ENCODE measurements at places on chromosomes 3 and 15. TPM values are rescaled to one million over a fixed set of nuclear protein-coding genes. Genes with fewer than 3 reads are reported as not detected.

DNA sequence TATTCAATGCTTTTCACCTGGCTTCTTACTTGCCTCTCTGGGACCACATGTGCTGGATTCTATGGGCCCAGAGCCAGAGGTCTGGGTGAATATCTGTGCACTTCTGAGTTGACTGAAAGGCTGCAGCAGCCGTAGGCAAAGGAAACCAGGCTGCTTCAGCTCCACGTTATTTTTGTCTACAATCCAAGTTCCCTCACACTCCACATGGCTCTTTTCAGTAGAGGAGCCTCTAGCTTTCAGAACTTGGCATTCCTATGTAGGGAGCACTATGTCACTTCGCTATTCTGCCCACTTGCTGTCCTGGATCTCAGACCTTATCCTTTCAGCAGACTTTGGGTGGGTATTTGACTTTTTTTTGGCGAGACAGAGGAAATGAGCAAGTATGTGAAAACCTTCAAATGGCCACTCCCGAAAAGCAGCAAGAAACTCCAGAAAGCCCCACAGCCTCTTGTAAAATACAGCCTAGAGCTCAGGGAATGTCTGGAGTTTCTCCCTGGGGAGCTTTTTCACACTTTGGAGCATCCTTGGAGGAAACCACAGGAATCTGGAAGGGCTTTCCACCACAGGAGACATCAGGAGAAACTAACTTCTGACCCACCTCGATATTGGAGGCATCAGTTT is 80.9 kb downstream of the DUT start:
- no peak for DNase-seq

Gene SAMMSON
- 25.6 TPM for total RNA-seq

Gene ROBO2
- total RNA-seq: 1.3 TPM

DNA sequence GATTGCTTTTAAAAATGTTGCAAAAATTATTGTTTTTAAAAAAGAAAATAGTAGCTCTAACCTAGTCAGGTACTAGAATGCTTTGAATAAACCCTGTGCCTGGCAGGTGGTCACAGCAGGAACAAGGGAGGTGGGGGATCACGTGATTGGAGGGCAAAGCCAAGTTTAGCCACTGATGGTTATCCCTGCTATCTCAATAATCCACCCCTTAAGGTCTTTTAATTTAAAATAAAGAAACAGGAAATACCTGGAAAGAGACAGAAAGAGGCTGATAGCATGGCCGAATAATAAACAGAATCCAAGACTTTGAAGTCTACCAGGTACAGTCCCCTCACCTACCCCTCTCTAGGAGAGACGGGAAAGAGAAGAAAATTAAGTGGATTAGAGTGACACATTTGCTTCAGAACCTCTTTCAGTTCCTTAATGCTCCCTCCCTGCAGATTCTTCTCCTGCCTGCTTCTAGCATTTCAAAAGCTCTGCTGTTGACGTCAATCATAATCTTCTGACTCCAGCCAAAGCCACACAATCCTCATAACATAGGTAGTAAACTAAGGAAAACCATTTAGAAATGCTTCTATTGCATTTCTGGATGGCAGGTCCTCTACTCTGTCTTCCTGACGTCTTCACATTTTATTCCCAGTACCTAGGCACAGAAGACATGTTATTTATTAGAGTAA is 303.4 kb upstream of the MME start:
- DNase-seq: no peak

Gene SFMBT1
- 8.8 TPM for total RNA-seq

Gene CLDN16
- total RNA-seq: not detected

GRCh38 chr15:90142216-90143165 is 40.2 kb upstream of the IDH2 start:
- DNase-seq: no peak

- DNase-seq: no peak
These were observed 73.3 kb downstream of the SYNPR start for GRCh38 chr3:63351159-63352007.

DNA sequence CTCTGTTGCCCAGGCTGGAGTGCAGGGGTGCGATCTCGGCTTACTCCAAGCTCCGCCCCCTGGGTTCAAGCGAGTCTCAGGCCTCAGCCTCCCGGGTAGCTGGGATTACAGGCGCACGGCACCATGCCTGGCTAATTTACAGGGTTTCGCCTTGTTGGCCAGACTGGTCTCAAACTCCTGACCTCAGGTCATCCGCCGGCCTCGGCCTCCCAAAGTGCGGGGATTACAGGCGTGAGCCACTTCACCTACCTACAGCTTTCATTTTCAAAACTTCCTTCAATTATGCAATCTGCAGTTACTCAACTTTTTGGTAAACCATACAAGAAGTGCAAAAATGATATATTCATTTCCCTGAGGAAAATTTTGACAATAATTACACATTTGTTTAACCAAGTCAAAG is 14.0 kb downstream of the NANOGP8 start:
- no peak for DNase-seq

DNA sequence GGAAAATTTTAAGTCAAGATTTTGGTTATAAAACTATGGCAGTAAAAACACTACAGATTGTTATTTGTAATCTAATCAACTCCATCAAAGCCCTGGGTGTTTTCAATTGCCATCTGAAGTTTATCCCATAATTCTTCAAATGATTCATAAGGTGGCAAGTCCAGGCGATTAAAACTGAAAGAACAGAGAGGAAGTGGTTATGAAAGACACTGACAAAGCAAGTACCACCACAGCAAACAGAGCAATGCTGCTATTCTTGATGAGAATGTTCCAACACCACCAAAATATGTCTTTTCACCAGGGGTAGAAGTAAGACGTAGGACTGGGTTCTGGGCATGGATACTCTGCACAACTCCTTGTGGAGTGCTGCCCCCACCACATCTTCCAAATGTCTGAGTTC is 86.9 kb upstream of the PRTG start:
- DNase-seq: no peak

GRCh38 chr15:35724626-35725025 is 178.7 kb upstream of the DPH6 start:
- no peak for DNase-seq

All from aorta (tissue), 5 donors.